Left renal cortex interstitium (tissue), 4 donors: ENCODE measurements at places on chromosomes 16 and 17.

- DNase-seq, result no peak
These were observed 9.3 kb upstream of the IRX5 start for GRCh38 chr16:54921206-54921824.

GRCh38 chr16:30927789-30928378 is 4.5 kb downstream of the FBXL19 start:
- DNase-seq, result no peak

DNA sequence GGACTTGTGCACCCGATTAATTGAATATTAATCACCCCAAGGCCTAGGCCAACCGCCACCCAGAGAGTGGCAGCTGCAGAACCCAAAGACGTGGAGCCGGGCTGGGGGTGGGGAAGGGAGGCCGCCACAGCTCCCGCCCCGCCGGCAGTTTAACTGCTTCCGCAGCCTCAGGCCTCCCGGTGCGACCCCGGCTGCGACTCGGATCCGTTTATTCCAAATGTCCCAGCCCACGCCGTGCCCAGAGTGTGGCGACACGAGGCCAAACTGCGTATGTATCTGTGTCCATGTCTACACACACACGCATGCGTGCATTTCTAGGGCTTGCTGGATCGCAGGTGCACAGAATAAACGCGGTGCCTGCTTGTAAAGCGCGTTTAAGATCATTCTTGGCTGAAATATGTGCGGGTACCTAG is 802 bp upstream of the TOB1 start:
- DNase-seq, result peak; percentile 92

GRCh38 chr17:75308732-75309629 is 19.7 kb upstream of the SLC25A19 start:
- no peak for DNase-seq

- DNase-seq, result no peak
These were observed 52.0 kb upstream of the CLEC3A start for GRCh38 chr16:77970371-77970770.
